Fibroblast of skin of scalp (primary cell): ENCODE measurements at places on chromosomes 6 and 20.

GRCh38 chr20:62642666-62643520 lies 590 bp downstream of the SLCO4A1 start:
- DNase-seq = no peak

- DNase-seq = no peak
Observed at GRCh38 chr6:82783587-82784236, 281.9 kb downstream of the UBE3D start.

DNA sequence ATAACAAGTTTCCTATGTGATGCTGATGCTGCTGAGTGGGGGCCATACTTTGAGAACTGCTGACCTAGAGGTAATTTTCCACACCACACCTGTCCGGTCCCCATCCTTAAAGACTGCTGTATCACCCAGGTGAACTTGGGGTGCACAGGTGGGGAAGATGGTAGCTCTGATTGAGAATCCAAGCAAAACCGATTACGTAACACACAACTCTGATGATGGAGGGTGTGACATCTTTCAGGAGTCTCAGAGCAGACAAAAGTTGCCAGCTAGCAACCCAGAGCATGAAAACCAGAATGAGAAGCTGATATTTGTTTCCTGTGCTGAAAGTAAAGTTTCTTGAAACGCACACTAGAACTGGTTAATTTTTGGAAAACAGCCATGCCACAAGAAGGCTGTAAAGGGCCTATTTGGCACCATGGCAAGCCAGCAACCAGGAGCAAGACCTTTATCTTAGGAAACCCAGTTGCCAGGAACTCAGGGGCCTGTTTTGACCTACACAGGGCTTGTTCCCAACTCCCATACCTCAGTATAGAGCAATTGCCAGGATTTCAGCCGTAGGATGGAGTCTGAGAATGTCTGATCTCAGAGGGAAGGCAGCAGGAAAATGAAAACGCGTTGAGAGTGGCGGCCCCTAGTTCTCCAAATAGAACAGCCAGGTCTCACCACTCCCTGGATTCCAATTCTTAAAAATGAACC lies 21.6 kb upstream of the TBC1D7 start:
- DNase-seq = no peak

GRCh38 chr6:6683969-6684833 lies 95.7 kb downstream of the LY86 start:
- no peak for DNase-seq

GRCh38 chr6:48628316-48628715 lies 517.3 kb upstream of the PTCHD4 start:
- peak; percentile 4 for DNase-seq

- DNase-seq = no peak
Observed at GRCh38 chr6:138461647-138462046, 37.6 kb downstream of the NHSL1 start.
